ENCODE measurements at places on chromosomes 12 and 14.

DNA sequence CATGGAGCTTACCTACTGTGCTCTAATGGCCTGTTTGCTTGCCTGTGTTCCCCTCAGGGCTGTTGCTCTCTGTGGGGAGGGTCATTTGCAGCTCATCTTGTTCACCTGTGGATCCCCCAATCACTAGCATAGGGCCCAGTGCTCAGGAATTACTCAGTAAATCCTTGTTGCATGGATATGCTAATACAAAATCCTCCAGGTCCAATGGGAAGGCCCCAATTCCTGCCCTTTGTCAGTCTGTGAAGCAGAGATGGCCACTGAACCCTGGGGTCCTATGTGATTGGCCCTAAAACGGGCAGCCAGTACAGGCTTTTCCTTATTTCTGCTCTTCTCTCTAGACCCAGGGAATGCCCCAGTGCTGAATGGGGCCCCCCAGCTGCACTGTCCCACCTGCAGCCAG is 44.1 kb downstream of the FOS start:
- DNase-seq: no peak

DNA sequence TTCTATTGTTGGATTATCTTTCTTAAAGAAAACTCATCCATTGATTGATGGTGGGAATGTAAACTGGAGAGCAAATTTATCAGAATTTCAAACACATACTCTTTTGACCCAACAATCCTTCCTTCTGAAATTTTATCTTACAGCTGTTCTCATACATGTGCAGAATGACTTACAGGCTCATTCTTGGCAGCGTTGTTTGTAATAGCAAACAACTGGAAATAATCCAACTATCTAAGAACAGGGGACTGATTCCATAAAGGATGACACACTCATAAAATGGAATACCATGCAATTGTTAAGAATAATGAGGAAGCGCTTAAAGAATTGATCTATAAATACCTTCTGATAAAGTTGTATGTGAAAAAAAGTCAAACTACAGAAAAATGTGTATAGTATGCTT is 24.0 kb downstream of the RHOJ start:
- DNase-seq: no peak

- peak; percentile 39 for DNase-seq
These were observed at the start of gene PPM1H for GRCh38 chr12:62934799-62935674. TSS of gene PPM1H (minus strand) at chr12:62935150. CDS start at chr12:62934736, 414 bp downstream.

GRCh38 chr14:36509069-36509917 is 10.7 kb downstream of the NKX2-1 start:
- DNase-seq: no peak

DNA sequence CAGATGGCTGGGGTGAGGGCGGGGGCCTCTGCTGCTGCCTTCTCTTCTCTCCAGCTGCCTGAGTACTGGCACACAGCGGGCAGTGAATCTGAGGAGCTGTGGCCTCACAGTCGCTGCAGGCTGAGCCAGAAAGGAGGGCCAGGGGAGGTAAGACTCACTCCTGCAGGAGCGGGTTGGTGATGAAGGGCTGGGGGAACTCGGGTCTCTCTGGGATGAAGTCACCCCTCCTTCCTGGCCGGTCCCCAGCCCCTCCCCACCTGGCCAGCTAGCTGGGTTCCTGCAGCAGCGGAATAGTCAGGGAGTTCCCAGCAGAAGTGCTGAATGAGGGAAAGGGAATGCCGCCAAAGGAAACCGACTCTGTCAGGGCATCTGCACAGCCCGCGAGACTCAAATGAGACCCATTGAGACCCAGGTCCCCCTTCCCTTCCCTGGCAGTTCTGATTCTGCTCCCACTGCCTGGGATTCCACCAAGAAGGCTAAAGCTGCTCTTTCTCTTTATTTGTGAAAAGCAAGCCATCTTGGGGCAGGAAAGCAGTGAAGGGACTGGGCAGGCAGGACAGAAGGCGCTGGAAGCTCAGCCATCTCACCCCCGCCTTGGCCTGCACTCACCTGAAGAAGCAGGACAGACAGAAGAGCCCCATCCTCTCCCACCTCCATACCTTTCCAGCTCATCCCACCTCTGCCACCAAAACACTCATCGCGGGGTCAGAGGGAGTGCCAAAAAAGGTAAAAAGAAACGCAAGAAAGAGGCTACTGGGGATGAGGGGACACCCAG is 5.3 kb downstream of the NGB start:
- no peak for DNase-seq

GRCh38 chr12:54047160-54047963 is 6.3 kb upstream of the HOXC4 start:
- DNase-seq: no peak

- DNase-seq: no peak
These were observed 81.5 kb downstream of the DPF3 start for GRCh38 chr14:72812292-72812851.

- DNase-seq: no peak
These were observed 5.5 kb downstream of the SP7 start for GRCh38 chr12:53330671-53331070.

- DNase-seq: no peak
These were observed 35.5 kb upstream of the FRMD6 start for GRCh38 chr14:51616256-51616655.

DNA sequence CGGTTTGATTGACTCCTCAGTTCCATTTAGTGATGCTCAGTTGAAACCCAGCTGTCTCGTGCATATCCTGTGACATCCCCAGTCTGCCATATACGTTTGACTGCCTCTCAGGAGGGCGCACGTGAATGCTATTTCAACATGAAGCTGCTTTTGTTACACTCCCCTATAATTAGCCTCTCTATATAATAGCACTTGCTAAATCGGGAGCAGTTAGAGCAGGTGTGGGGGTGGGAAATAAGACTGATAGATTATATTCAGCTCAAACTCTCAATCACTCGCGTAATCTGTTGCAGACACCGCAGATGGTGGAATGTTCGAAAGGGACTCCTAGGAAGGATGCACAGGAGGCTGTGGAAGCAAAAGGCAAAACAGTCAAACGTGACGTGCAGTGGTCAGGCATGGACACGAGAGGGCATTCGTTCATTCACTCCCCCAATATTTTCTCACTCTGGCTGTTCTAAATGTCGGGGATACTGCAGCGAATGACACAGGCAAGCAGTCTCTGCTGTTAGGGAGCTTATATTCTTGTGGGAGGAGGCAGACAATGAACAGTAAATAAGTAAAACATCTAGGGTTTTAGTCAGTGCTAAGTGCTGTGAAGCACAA is 29.8 kb downstream of the KCNA1 start:
- no peak for DNase-seq

DNA sequence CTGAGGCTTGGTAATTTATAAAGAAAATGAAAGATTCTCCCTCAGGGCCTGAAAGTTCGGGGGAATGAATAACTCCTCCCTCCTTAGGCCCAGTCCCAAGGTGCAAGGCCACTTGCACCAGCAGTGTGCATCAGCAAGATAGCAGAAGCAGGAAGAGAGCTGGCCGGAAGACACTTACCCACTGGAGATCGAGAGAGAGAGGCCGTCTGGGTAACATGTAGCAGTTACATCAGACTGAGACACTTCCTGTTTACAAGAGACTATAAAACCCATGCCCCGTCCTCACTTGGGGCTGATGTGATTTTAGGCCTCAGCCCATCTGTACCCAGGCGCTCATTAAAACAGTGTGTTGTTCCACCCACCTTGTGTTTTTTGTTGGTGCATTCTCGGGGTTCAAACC is 85.2 kb downstream of the TMTC3 start:
- peak; percentile 54 for DNase-seq

DNA sequence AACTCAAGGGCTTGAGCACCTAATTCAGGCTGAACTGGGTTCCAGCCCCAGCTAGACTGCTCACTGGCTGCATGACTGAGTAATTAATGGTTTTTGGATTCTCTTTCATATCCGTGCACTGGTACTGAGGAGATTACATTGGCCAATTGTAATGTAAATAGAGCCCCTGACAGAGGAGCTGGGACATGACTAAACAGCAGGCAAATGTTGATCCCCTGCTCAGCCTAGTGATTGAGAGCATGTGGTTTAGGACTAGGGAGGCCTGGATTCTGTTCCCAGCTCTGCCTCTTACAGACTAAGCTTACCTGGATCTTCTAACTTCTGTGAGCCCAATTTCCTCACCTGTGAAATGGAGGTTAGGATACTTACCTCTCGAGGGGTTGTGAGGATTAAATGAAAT is 204.3 kb downstream of the ESR2 start:
- no peak for DNase-seq

GRCh38 chr12:52036587-52037171 is 14.6 kb upstream of the NR4A1 start:
- DNase-seq: peak; percentile 68

- no peak for DNase-seq
These were observed 608 bp downstream of the ZNF410 start for GRCh38 chr14:73887318-73887616.

Data from MV-4-11 (cell line).